ENCODE measurements at places on chromosomes 4 and X.

DNA sequence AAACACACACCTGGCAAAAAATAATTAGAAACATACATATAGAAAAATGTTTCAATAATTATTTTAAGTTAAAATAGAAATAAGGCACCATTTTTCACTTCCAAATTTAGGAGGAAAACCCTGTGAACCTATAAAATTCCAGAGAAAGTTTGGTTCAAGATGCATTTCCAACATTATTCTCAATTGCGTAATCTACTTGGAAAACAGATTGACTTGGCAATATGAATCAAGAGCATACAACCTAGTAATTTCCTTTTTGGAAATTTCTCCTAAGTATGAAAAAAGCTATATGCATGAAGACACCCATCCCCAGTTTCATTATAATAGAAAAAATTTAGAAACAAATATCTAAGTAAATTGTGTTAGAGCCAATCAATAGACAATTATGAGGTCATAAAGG lies 242.9 kb downstream of the IQCM start:
- DNase-seq, result no peak

DNA sequence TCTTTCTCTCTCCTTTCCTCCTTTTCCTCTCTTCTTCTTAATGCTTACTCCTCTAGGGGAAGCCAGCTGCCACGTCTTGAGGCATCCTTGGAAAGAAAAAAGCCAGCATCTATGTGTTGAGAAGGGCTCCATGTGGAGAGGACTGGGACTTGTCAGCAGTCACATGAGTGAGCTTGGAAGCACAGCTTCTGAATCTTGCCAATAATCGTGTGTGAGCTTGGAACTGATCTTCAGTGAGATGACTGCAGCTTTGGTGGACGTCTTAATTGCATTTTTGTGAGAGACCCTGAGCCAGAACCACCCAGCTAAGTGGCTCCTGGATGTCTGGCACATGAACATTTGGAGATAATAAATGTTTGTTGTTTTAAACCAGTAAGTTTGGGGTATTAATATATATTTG lies 371.7 kb downstream of the SLITRK2 start:
- no peak for DNase-seq

- DNase-seq, result no peak
Observed at GRCh38 chr4:19686456-19686855, 565.2 kb upstream of the SLIT2 start.

DNA sequence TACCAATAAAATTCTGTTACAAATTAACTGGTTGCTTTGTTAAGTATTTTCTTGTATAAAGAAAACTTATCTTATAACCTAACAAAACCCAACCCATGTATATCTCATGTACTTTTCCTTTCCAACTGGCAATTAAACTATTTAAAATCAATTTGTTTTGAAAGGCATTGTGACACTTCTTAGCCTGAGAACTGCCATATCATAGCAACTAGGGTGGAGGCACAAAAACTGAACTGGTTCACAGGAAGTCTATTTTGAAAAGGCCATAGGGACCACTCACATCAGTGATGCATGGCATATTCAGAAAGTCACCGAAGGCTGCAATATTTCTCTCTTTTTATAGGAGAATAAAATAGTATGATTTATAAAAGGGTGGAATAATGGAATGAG lies 40.5 kb upstream of the ARSJ start:
- DNase-seq, result no peak

- no peak for DNase-seq
Observed at GRCh38 chr4:25163196-25163595, 2.9 kb upstream of the SEPSECS start.

- no peak for DNase-seq
Observed at GRCh38 chr4:90624781-90625180, 497.6 kb downstream of the CCSER1 start.

GRCh38 chrX:123846577-123847038 lies 13.2 kb upstream of the XIAP start:
- DNase-seq, result no peak

DNA sequence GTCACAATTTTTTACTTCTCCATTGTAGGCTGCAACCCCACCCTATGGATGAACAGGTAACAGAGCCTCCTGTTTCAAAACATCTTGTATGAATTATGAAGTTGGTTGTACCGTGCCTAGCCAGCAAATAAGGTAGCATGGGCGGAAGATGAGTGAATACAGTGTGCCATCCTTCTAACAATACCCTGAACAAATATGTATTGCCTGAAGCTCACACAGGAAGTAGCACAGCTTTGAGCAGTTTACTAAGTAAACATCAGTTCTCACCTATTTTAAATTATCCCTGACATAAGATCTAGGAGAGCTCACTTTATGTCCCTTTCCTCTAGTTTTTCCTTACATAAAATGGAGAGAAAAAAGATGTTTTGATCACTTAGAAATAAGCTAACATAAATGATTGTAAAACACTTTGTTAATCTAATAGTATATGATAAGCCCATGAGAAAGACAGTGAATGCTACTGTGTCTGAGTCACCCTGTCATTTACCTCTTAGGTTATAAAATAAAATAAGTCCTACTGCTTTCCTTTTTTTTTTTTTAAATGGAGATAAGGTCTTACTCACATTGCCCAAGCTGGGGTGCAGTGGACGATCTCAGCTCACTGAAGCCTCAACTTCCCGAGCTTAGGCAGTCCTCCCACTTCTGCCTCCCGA lies 36.6 kb downstream of the GRSF1 start:
- no peak for DNase-seq

DNA sequence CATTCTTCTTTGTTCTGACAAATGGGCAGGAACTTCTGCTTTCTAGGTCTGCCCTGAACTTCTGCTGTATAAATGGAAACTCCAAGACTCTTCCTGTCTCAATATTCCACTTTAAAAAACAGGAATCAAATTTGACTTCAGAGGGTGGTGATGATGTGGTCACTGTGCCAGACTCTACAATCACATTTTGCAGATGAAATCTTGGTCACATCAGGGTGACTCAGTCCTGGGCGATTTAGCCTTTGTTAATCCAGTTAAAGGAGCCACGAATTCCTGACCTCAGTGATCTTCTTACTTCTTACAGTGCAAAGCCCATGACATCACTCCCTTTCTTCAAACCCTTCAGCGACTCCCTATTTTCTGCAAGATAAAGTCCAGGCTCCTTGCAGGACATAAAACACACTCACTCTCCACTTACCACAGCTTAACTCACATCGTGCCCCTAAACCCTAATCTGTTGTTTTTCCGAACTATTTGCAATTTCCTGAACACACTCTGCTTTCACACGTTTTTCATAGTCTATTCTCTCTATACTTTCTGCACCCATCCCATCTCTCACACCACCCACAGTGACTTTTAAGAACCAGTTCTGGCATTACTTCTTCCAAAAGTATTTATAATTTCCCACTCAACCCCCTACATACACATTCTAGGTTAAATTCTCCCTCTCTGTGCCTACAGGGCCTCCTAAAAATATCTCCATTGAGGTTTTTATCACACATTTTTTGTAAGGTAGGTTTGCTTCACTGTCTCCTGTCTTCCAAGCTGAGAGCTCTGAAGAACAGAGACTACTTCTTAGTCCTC lies 11.1 kb downstream of the GASK1B start:
- DNase-seq, result no peak

- no peak for DNase-seq
Observed at GRCh38 chr4:73676861-73677323, 56.7 kb upstream of the RASSF6 start.
